Omental fat pad (tissue), 4 donors: ENCODE measurements at places on chromosomes 3 and 15. TPM values are rescaled to one million over a fixed set of nuclear protein-coding genes. Genes with fewer than 3 reads are reported as not detected.

DNA sequence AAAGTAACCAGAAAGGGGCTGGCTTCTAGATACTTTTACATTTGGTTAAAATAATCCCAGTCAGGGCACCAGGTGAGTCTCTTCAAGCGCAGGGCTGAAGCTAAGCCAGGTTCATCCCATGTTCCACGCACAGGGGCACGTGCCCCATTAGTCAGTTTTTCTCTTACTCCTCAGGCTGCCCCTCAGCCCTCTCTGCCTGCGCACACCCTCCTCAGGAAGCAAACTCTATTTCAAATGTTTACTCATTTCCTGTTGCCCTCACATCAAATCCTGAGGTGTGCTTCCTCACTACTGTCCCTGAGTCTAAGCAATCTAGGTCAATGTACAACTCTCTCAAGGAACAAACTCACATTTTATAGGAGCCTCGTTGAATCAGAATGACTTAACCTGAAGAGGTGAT, 48.5 kb downstream of the THBS1 start:
- no peak for DNase-seq

DNA sequence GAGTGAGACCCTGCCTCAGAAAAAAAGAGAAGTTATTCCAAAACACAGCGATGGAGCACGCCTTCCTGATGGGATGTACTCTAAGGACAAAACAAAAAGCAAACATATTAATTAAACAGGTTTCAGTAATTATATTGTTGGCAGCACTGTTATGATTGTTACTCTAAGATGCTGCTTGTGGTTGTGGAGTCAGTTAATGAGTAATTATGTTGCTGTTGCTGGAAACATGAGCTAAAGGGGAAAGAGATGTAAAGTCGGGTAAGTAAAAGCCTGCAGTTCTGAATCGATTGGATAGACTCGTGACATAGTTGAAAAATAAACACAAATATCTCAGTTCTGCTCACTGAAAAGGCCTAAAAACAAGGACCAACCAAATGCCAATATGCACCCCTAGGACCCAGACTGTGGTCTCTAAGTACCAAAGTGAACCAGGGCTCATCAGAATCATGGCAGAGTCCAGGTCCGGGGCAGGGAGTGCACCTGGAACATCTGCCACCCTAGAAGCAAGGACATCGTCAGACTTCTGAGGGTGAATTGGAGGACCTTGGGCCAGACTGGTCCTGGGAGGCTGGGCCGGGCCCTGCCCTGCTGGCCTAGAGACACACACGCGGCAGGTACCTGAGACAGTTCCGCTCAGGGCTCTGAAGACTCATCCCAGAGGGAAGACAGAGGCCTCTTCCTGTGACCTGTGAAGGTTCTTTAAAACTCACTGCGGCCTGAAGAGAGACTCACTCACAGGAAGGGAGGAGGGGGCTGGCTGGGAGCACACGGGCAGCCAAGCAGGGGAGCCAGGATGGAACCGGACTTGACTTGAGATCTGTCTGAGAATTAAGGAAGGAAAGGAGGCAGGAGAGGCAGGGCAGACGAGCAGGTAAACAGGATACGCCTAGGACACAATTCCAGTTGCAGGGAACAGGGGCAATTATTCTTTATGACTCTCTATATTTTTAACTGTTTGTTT, 140.5 kb downstream of the LRRK1 start:
- DNase-seq = peak; percentile 18

Gene MON1A
- 7.1 TPM for total RNA-seq

Gene STRA6
- total RNA-seq = not detected

DNA sequence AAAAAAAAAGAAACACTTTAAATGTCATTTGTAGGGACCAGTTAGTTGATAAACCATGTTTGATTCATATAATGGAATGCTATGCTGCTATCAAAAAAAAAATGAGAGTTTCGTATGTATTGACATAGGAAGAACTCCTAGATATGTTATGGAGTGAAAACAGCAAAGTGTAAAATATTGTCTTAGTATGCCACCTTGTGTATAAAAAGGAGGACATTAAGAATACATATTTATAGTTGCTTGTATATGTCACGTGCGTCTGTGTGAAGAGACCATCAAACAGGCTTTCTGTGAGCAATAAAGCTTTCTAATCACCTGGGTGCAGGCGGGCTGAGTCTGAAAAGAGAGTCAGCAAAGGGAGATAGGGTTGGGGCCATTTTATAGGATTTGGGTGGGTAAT, 39.5 kb downstream of the KBTBD8 start:
- DNase-seq = no peak

GRCh38 chr15:61768131-61768530, 292.1 kb downstream of the VPS13C start:
- DNase-seq = no peak

Gene STX19
- total RNA-seq = not detected

DNA sequence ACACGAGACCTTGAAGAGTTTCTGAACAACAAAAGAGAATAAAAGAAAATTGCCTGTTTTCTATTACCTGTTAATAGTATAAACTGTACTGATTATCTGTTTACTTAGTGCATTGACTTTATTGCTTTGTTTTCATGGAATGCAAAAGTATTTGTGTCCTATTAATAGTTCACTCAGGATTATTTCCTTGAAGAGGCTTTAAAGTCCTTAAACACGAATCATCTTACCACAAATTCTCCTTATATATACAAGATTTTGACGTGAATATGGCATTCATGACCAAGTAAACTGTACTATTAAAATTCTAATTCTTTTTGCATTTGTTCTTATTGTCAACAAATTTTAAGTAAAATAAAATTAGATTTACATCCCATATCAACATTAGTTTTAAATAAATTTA, 513.0 kb downstream of the NTRK3 start:
- no peak for DNase-seq

Gene BCHE
- 17.8 TPM for total RNA-seq

- no peak for DNase-seq
These were observed 754.2 kb downstream of the OTOL1 start for GRCh38 chr3:162250782-162251181.

DNA sequence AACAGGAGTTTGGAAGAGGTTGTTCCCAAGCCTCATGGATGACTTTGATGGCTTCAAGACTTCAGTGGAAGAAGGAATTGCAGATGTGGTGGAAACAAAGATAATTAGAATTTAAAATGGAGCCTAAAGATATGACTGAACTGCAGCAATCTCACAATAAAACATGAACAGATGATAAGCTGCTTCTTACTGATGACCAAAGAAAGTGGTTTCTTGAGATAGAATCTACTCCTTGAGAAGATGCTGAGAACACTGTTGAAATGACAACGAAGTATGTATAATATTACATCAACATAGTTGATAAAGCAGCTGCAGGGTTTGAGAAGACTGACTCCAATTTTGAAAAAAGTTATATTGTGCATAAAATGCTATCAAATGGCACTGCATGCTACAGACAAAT, 21.2 kb downstream of the MYO9A start:
- DNase-seq = no peak

- no peak for DNase-seq
These were observed 215.9 kb upstream of the PEX5L start for GRCh38 chr3:180252683-180253082.

Gene GOLGA8J
- total RNA-seq = not detected

Gene SLC28A1
- total RNA-seq = not detected

- no peak for DNase-seq
These were observed 40.3 kb downstream of the CFAP100 start for GRCh38 chr3:126434931-126435411.

DNA sequence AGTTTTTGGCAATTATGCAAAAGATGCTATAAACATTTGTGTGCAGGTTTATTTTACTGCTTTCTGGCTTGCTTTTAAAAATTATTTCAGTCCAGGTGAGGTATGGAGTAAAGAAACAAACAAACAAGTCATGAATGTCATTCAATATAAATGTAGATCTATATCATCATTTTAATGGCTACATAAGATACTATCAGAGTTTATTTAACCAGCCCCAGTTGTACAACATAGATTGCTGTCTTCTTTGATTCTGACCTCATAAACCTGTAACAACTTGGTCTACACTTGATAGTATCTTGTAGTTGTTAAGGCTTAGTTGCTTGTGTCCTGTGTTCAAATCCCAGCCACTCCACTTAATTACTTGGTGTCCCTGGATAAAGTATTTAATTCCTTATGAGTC, 46.0 kb upstream of the RNU6-1 start:
- DNase-seq = no peak

DNA sequence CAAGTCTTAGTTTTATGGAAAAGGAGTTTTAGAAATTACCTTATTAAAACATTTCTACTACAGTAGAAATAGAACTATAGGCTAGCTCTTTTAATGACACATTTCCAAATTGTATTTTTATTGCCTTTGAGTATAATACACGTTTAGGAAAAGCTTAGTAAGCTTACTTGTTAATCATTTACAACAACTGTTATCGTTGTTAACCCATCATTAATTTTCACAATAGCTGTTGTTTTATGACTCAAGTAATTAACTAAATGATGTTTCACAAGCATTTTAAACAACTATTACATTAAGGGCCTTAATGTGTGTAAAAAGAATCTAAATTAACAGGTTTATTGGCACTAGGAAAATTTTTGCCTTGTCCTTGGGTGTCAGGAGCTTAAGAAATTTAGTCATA, 120.5 kb upstream of the THRB start:
- DNase-seq = no peak
